Activated CD4-positive, CD25-positive, alpha-beta regulatory T cell treated with anti-CD3 and anti-CD28 coated beads, Interleukin-2, amount 50 U/mL, for 24 hours (primary cell): ENCODE measurements at places on chromosomes 6 and 20.

DNA sequence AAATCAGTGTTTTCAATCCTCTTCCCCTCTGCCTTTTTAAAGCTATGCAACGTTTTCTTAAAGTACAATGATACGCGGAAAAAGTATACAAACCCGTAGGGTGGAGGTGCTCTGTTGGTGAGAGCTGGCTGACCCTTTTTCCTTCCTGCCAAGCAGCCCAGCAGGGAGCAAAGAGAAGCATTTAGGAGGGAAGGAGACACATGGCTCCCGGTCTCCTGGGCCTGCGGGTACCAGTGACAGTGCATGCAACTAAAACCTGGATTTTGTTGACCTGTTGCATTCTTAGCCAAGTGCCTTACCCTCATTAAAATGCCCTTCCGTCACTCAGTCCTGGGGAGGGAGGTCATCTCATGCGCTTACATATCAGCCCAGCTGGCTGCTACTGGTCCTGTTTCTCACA is 87.2 kb downstream of the SLX4IP start:
- ATAC-seq: no peak

DNA sequence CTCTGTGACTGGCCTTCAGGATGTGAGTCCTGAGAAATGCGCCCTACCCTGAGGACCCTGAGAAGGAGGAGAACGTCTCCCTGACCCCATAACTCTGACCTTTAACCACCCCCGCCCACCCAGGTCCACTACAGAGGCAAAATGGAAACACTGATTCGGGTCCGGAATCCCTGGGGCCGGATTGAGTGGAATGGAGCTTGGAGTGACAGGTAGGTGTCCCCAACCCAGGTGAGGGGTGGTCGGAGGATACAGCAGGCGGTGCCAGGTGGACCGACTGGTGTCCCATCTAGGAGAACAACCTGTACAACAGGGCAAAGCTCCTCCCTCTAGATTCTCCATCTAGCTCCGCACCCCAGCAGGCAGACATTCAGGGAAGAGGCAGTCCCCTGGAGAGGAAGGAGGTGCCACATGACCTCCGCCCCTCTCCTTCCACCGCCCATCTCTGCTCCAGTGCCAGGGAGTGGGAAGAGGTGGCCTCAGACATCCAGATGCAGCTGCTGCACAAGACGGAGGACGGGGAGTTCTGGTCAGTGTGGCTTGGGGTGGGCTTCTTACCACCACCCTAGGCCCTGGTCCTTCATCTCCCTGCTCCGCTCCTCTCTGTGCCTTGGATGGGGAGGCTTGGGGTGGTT is 17.6 kb downstream of the CAPN11 start:
- ATAC-seq: no peak

DNA sequence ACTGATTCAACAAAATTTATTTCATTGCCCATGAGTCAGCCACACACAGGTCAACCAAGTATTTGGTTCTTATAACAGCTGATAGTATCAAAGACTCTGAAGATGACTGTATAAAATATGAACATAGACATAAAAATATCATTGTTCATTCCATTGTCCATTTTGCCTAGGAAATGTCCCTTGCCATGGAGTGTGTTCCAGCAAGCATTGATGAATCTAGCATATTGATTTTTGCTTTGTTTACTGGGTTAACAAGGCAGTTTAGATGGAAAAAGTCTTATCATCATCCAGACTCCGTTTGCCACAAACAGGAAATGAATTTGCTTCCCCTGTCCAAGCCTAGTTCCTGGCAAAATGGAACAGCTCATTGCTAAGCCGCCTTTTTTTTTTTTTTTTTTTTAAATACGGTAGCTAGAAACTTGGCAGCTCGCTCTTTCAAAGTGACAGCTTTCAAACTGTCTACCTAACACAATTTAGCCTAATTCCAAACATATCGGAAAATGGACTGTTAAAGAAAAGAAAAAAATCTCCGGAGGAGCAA is 7.5 kb downstream of the F13A1 start:
- no peak for ATAC-seq

DNA sequence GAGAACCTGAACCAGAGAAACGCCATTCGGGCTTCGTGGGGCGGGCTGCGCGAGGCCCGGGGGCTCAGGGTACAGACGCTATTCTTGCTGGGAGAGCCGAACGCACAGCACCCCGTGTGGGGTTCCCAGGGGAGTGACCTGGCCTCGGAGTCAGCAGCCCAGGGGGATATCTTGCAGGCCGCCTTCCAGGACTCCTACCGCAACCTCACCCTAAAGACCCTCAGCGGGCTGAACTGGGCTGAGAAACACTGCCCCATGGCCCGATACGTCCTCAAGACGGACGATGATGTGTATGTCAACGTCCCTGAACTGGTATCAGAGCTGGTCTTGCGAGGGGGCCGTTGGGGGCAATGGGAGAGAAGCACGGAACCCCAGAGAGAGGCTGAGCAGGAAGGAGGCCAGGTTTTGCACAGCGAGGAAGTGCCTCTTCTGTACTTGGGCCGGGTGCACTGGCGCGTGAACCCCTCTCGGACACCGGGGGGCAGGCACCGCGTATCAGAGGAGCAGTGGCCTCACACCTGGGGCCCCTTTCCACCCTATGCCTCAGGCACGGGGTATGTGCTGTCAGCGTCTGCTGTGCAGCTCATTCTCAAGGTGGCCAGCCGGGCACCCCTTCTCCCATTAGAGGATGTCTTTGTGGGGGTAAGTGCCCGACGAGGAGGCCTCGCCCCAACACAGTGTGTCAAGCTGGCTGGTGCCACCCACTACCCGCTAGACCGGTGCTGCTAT is 904 bp downstream of the B3GALT4 start:
- ATAC-seq: peak; percentile 17

GRCh38 chr6:159985296-159985945 is 16.5 kb downstream of the IGF2R start:
- no peak for ATAC-seq

DNA sequence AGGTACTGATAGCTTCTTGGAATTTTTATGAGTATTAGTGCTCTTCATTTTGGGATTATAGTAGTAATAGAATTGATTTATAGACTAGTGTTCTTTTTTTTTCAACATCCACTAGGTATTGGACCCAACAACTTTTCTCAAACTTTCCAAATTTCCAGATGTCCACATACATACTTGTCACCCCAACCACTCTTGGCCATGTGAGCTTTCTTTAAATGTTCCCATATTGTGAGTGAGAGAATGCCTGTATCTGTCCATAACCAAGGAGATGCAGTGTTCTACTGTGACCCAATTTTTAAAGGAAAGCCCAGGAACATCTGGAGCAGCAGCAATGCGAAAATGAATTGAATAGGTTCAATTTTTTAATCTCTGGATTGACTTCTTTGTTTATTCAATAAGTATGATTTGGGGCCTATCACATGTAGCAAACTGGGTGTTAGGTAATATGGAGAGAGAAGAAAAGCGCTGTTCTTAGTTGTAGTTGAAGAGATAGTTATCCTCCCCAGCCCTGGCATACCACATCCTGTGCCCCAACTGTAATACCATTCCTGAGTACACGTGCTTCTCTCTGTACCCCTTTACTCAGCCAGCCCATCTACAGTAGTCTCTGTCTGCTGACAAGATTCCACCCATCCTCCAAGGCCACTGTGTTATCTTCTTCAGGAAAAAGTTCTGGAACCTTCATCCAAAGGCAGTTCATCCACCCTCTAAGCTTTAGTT is 116.8 kb upstream of the SUPT3H start:
- peak; percentile 27 for ATAC-seq

DNA sequence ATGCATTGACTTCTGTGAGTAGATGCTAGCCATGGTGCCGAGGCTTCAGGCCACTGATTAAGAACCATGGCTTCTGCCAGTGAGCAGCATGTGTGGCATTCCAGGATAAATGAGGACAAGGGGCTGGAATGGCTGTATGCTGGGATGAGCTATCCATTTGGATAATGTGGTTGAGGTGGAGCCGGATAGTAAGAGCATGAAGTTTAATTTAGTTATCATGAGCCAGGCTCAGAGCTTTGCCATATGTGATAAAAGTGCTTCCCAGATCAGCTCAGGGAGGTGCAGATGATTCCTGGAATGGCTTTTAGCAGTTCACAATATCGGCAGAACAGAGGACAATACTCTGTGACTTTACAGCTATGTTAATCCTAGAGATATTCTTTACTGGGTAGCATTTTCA is 34.6 kb upstream of the RNF8 start:
- ATAC-seq: no peak

- no peak for ATAC-seq
Observed at GRCh38 chr20:48841875-48842529, 14.2 kb upstream of the PREX1 start.

DNA sequence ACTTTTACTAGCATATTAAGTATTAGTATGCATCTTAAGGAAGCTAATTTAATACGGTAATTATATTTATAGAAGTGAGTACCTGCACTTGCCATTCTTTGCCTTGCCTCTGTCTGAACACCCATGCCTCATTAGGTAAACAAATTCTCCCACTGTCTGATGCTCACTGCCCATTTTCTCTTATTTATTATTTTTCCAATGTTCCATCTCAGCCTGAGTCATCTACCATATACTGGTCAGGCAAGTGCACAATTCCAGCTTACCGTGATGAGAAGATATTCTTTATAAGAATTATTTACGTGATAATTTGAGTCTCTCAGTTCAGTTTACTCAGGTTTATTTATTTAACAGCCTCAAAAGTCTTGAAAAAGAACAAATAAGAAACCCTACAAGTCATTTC is 619.2 kb upstream of the EYS start:
- ATAC-seq: no peak

DNA sequence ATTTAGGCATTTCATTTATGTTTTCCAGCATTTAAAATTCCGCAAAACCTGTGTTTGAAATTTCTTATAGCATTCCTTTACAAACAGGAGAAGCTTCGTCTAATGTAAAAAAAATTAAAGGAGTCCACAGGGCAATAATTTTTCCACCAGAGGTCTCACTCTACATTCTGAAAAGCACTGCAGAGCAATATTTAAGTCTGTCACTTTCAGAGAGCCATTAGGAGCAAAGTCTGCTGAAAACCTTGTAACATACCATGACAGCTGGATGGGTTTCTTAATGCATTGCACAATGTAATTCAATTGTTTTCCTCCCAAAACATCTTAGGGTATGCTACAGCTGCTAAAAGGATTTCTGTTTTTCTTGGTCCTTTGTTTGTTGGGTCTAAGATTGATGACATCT is 18.0 kb downstream of the BAG2 start:
- ATAC-seq: no peak

GRCh38 chr6:15274692-15275387 is 29.0 kb downstream of the JARID2 start:
- ATAC-seq: no peak

DNA sequence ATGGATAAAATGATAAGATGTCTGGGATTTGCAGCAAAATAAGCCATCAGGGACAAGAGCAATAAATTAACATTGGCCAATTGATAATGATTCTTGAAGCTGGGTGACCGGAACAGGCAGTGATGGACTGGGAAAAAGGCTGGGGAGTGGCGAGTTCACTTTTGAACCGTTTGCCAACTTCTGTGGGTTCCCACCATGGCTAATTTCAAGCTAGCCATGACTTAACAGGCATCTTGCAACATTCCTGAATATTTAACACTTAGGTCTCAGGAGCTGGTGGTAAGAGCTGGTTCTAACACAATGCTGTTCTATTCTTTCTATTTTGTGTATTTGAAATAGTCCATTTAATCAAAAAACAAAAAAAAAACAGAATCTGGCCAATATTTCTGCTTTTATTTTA is 37.6 kb upstream of the CD83 start:
- ATAC-seq: no peak

DNA sequence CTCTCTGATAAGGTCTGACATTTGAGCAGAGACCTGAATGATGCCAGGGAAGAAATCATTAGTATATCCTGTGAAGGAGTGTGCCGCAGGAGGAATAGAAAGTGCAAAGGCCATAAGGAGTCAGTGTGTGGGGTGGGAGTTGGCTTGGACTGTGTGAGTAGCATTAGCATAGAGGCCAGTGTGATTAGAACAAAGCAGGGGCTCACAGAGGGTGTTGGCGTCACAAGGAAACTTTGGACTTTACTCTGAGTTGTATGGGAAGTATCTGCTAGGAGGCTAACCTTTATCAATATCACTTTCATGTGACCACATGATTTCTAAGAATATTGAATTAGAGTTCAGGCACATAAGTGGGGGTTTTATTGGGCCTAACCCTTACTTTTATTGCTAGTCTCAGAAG is 12.1 kb downstream of the TMEM200A start:
- no peak for ATAC-seq

DNA sequence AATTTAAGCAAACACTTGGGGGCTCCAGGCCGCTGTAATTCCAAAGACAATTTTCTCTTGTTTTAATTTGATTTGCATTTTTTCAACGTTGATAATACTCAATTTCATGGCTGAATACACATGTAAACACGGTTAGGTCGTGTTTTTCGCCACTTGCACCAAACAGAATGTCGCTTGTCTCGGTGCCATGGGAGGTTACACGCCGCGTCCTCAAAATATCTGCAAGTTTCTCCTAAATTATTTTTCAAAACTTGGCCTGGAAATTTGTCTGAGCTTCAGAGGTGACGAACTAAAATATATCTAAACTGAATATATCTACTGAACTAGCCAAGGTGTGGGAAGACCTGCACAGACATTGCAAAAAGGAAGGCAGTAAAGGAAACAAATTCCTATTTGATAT is 15.0 kb downstream of the FOXA2 start:
- no peak for ATAC-seq

DNA sequence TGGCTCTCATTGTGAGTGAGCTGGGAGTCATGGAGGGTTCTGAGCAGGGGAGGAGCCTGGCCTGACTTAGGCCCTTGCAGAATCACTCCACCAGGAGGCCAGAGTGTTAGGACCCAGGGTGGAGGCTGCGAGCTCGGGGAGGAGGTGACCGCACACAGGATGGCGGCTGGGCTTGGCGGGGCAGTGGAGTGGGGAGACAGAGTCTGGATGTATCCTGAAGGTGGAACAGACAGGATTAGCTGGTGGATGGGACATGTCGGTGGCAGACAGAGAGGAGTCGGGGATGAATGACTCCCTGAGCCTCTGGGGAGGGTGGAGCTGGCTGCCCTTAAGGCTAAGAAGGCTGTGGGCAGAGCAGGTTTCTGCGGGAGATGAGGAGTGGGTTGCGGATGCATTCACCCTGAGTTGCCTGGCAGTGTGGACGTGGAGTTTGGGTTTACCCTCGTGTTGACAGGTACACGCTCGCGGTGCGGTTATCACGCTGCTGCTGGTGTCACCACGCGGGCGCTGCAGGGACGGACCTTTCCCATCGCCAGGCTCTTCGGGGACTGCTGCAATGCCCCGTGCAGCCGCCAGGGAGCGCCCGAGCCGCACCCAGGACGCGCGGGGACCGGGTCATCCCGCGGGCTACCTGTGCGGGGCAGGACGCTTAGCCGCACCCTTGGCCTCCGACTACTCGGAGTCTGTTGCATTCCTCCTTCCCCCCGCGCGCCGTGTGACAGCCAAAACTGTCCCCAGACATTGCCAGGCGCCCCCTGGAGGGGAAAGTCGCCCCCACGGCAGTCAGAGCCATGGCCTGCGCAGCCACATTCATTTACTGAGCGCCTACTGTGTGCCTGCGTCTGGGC is 43.0 kb upstream of the PTGIS start:
- ATAC-seq: peak; percentile 71

DNA sequence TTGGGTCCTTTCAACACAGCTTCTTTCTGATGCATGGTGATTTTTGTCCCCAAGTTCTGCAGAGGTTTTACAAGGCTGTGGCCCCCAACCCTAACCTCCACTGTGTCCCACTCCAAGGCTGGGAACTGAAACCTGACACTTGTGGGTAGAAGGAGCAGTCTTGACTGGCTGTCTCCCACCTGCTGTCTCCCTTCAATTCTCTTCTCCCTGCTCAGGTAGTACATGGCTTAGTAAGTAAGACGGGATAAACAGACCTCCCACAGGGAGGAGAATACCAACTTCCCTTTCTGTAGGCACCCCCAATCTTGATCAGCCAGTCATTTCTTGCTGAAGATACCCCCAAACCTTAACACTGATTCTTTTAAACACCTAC is 25.0 kb downstream of the TGM6 start:
- ATAC-seq: no peak
